Mesothelial cell of epicardium (in vitro differentiated cells): ENCODE measurements at places on chromosomes 5 and 9.

- no peak for DNase-seq
Measured at GRCh38 chr9:77922591-77922990, 109.0 kb downstream of the GNAQ start.

DNA sequence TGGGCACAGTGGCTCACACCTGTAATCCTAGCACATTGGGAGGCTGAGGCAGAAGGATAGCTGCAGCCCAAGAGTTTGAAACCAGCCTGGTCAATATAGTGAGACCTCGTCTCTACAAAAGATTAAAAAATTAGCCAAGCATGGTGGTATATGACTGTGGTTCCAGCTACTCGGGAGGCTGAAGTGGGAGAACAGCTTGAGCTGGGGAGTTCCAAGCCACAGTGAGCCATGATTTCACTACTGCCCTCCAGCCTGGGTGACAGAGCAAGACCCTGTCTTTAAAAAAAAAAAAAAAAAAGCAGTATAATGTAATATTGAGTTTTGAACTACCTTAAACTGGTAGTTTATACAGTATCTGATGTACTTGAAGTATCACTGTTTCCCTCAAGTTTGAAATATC is 358.4 kb downstream of the EBF1 start:
- no peak for DNase-seq

DNA sequence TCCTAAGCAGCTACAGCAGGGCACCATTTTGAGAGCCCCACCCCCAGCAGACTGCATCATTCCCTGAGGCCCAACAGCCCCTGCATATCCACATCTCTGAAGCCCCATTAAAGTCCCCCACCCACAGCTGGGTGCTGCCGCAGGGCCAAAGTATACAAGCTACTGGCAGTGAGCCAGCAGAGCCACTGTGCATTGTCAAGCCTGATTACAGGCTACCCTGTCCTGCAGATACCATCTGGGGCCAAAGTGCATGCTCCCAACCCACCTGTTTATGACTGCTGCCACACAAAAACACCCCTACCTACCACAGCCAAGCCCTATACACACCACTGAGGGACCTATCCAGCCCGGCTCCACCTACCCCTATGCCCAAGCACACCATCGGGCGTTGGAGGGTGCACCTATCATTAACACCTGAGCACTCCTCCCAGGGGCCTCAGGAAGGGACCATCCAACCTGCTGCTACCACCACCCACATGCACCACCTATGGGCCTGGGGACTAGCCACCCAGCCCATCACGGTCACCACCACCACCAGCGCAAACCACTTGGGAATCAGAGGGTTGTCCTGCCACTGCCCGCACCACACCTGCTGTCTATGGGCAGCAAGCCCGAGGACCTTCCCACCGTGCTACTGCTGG is 105.0 kb downstream of the PLPP1 start:
- DNase-seq: no peak

DNA sequence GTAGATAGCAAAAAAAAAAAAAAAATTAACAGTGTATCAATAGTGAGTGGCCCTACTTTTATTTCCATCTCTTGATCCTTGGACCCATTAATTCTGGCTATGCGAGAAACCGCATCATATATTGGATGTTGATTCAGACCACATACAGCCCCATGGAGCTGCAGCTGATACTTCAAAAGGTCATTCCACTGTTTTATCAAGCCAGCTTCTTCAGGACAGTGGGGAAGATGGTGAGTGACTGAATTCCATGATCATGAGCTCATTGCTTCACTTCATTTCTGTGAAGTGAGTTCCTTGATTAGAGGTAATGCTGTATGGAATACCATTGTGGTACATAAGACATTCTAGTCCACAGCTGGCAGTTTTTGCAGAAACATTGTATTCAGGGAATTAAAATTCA is 222.9 kb upstream of the MEF2C start:
- DNase-seq: no peak

DNA sequence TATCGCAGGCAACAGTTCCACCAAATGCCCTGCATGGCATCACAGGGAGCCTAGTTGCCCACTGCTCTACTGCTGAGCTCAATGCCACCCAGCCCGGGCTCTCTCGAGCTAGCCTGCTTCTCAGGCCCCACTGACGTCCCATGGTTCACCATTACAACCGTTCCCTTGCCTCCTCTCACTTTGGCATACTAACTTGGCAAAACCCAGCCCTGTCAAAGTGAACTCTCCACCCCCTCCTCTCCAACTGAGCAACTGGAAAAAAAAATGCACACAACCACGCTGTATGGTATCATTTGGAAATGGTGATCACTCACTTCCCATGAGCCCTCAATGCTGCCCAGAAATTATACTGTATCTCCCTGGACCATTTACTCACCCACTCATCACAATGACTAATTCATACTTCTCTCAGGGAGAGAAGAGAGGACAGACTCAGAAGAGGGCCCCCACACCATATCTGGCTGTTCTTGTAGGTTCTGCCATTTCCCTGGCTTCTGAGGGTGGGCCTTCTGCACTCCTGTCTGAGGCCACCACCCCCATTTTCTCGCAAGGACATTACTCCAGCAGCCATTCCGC is 51.4 kb upstream of the RARS1 start:
- DNase-seq: no peak

- DNase-seq: no peak
Measured at GRCh38 chr5:120769312-120769872, 305.3 kb downstream of the PRR16 start.
